ENCODE measurements at places on chromosomes 3 and 15.

DNA sequence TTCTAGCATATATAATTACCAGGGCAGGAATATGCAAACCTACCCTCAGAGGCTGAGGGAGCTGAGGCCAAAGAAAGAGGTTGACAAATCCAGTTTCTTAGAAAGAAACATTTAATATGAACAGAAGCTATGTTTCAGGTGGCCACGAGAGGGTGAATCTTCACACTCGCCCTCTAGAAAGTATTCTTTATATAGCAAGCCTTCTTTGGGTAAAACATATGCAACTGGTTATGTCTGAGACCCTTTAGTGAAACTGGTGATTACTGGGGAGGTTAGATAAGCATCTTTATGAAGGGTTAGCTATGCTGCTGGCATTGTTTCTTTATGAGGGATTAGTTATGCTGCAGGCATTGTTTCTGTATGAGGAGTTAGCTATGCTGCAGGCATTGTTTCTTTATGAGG is 50.7 kb upstream of the GOLGA6L2 start:
- DNase-seq: no peak

DNA sequence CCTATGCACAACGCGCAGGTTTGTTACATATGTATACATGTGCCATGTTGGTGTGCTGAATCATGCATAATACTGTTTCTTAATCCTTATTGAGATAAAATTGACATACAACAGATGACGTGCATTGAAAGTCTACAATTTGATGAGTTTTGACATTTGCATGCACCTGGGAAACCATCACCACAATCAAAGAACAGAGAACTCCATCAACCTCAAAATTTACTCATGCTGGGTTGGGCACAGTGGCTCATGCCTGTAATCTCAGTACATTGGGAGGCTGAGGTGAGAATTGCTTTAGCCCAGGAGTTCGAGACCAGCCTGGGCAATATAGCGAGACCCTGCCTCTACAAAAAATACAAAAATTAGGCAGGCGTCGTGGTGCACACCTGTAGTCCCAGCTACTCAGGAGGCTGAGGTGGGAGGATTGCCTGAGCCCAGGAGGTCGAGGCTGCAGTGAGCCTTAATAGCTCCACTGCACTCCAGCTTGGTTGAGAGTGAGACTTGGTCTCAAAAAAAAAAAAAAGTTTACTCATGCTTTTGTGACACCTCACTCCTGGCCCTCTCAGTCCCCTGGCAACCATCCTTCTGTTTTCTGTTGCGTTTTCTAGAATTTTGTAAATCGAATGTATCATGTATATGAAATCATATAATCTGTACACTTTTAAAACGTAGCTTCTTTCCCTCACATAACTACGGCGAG is 56.6 kb downstream of the BHLHE40 start:
- DNase-seq: no peak

- DNase-seq: no peak
Observed at GRCh38 chr15:101221902-101222301, 29.9 kb downstream of the CHSY1 start.

GRCh38 chr3:156358232-156358631 is 196.7 kb downstream of the SSR3 start:
- DNase-seq: no peak
